ENCODE measurements at places on chromosomes 2 and 18.

GRCh38 chr18:75097491-75098225 is 111.3 kb downstream of the PTGR3 start:
- DNase-seq: no peak

- DNase-seq: no peak
These were observed 124.4 kb downstream of the TTC27 start for GRCh38 chr2:32752205-32752604.

DNA sequence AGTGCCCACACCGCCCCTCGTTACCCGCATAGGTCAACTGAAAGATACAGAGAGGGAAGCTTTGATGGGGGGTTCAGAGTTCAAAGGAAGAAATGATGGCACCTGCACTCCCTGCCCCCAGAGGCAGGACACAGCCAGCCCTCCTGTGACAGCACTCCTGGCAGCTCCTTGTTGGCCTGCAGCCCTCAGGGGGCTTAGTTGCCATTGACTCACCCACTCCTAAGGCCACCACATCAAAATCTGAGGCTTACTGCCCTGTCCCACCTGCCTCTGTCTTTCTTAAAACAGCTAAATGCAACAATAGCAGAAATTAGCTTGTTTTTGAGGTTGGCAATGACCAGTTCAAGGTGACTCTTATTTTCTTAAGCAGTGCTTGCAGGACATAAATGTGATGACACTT is 31.6 kb upstream of the SLC35F6 start:
- DNase-seq: no peak

GRCh38 chr2:29159125-29159524 is 43.9 kb downstream of the CLIP4 start:
- DNase-seq: no peak

- DNase-seq: no peak
These were observed 77.3 kb downstream of the QPCT start for GRCh38 chr2:37421686-37422085.

GRCh38 chr2:49174750-49175149 is 20.4 kb upstream of the FSHR start:
- no peak for DNase-seq

DNA sequence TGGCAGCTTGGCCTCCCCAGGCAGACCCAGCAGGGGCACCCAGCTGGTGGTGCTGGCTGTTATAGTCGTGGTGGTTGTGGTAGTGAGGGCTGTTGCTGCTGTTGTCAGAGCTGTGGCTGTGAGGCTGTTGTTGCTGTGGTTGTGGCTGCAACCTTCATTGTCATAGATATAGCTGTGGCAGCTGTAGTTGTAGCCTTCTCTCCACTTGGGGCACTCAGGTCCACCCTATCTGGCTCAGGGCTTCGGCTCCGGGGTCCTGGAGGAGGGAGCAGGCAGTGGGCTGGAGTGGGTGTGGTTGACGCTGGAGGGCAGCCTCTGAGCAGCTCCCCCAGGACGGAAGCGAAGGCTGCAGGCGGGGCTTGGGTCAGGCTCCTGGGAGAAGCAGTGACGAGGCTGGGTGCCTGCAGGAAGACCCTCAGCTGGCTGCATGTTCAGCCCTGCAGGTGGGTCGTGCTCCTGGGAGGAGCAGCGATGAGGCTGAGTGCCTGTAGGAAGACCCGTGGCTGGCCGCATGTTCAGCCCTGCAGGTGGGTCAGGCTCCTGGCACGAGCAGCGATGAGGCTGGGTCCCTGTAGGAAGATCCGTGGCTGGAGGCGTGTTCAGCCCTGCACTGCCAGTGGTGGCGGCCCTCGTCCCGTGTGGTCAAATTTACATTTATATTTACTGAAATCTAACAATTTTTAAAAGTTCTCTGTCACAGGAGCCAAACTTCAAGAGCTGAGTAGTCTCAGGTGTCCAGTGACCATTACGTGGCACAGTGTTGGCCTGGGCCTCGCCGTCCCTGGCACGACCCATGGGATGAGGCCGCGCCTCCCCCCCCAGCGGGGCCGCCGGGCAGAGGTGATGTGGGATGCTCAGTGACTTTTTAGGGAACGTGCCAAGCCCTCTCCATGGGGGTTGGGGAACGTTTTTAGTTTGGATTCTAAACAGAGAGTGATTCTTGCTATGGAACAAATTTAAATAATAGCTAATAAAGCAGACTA is 79.2 kb upstream of the PXDN start:
- no peak for DNase-seq

DNA sequence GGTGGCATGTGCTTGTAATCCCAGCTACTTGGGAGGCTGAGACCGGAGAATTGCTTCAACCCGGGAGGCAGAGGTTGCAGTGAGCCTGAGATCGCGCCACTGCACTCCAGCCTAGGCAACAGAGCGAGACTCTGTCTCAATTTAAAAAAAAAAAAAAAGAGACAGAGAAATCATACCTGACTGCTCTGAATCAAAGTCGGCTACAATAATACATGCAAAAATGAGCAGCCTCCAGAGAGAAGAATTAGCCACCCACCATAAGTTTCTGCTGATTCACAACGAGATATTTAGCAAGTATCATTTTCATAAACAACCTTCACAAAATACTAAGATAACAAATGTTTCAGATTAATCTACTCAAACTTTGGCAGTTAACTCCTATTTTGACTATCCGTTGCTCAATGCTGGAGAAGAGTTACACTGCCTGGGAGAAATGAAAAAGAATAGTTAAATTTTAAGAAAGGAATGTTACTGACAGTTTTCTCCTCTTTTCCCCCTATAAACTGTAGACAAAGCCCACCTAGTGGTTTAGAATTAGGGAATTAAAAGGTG is 1.5 kb downstream of the OSBPL1A start:
- DNase-seq: no peak

DNA sequence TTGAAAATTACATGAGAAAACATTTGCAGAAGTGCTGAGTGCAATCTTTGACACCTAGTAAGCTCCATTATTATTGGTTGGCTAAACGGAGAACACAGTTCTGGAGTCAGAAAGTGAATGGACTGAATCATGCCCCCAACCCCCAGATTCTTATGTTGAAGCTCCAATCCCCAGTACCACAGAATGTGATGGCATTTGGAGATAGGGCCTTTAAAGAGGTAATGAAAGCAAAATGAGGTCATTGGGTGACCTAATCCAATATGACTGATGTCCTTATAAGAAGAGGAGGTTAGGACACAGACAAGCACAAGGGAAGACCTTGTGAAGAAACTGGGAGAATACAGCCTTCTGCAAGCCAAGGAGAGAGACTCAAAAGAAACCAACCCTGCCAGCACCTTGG is 200.9 kb upstream of the EPAS1 start:
- DNase-seq: no peak

DNA sequence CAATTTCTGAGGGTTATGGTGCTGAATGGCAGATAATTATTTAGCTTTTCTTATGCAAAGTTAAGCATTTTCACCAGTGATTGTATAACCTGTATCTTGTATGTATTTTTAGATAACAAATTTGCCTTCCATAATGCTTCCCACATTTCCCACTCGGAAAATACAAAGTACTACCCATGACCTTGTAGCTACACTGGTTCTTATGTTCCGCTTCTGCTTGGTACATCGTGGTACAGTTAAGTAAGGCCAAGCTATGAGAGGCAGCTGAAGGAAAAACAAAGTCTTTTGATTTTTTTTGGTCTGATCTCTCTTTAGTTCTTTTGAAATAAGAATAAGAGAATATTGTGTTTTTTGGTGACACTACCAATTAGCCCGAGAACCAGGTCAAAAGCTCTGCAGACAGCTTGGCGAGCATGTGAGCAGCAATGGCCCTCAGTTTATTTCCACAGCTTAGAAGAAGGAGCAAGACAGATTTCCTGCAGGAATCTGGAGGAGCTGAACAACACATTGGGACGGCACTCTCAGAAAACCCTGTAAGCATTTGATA is 26.8 kb downstream of the SH3YL1 start:
- no peak for DNase-seq

DNA sequence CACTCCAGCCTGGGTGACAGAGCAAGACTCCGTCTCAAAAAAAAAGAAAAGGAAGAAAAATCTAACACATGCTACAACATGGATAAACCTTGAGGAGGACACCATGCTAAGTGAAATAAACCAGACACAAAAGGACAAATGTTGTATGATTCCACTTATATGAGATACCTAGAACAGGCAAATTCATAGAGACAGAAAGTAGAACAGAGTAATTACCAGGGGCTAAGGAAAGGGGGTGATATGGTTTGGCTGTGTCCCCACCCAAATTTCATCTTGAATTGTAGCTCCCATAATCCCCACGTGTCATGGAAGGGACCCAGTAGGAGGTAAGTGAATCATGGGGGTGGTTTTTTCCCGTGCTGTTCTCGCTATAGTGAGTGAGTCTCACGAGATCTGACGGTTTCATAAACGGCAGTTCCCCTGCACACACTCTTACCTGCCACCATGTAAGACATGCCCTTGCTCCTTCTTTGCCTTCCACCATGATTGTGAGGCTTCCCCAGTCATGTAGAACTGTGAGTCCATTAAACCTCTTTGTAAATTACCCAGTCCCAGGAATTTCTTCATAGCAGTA is 91.4 kb upstream of the CABLES1 start:
- DNase-seq: no peak

- DNase-seq: peak; percentile 87
These were observed 16.1 kb downstream of the WNT10A start for GRCh38 chr2:218896501-218897393.

DNA sequence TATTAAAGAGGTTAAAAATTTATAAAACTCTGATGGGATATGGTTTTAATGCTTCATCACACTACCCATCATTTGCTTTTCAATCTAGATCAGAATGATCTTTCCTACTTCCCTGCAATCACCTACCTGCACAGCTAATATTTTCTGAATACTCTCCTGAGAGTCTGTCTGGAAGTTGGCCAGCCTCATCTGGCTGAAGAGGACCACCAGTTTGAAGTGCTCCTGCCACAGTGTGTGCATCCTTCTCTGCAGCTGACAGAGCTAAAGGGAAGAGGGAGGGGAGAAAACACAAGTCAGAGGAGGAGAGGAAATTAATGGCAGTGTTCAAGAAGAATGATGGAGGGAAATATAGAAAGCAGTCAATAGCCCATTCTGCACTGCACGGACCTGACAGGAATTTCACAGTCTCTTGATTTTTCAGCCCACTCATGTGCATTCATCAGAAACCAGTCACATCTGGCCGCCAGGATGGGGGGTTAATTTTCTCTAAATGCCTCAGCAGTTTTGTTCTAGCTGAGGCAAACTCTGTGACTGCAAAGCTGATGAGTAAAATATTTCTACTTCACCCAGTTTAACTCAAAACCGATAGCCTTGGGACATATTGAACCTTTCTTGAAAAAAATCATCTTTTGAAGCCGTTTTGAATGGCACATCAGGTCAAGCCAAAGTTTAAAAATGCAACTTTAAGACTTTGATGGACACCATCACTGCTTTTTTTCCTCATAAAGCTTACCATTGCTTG is 201.8 kb upstream of the KLHL14 start:
- no peak for DNase-seq

DNA sequence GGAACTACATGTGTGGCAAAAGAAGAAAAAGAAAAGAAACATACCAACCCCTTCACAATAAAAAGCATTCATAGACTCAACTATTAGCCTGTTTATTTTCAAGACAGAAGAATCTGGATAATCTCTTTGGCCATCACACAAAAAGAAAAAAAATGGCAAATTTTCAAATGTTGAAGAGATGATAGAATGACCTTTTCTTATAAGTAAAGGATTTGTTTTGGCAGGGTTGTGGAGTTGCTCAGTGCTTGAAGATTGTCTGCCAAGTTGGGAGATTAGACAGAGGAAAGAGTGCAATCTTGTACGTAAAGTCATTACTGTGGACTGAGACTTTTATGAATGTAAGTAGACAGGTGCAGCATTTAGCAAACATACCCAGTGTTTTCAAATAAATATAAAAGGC is 18.5 kb upstream of the FAM171B start:
- no peak for DNase-seq

- DNase-seq: no peak
These were observed 24.8 kb downstream of the IGFBP2 start for GRCh38 chr2:216657980-216658379.

GRCh38 chr2:31274401-31275075 is 40.6 kb downstream of the EHD3 start:
- DNase-seq: no peak

DNA sequence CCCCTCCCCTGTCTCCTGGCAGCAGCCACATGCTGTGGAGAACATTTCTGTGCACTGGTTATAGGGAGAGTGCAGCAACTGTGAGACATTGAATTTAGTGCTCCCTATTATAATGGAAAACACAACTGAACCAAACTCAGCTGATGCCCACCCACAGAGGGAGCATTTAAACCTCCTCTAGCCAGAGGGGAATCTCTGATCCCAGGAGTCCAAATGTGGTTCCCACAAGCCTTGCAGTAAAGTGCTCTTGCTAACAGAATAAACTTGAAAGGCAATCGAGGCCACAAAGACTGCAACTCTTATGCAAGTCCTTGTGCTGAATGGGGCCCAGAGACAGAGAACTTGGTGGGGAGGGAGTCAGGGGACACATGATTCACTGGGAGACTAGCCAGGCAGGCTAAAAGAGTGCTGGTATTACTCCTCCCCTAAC is 638.8 kb upstream of the VRK2 start:
- no peak for DNase-seq

- DNase-seq: no peak
These were observed 8.0 kb downstream of the NGEF start for GRCh38 chr2:233005096-233005495.

- DNase-seq: no peak
These were observed 42.3 kb downstream of the CRIM1 start for GRCh38 chr2:36397728-36398413.

GRCh38 chr2:192128655-192129054 is 66.1 kb downstream of the TMEFF2 start:
- DNase-seq: no peak

DNA sequence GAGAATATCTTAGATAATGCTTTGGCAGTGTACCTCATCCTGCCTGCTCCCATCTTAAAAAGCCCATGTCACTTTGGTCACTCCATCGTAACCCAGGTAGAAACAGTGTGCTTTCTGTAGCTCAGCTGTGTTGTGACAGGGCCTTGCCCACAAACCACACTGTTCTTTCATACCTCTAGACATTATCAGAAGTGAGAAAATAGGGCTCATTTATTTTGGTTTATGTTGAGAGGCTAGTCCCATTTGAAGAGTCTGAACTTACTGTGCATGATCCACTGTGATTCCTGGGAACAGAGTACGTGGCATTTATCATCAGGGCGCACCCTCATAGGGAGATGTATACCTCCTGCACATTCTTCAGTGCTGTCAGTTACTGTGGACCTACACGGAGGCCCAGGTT is 69.7 kb downstream of the FEZ2 start:
- no peak for DNase-seq

All from upper lobe of left lung (tissue), 6 donors.